ENCODE measurements at places on chromosomes 1 and 21. TPM values are rescaled to one million over a fixed set of nuclear protein-coding genes. Genes with fewer than 3 reads are reported as not detected.

DNA sequence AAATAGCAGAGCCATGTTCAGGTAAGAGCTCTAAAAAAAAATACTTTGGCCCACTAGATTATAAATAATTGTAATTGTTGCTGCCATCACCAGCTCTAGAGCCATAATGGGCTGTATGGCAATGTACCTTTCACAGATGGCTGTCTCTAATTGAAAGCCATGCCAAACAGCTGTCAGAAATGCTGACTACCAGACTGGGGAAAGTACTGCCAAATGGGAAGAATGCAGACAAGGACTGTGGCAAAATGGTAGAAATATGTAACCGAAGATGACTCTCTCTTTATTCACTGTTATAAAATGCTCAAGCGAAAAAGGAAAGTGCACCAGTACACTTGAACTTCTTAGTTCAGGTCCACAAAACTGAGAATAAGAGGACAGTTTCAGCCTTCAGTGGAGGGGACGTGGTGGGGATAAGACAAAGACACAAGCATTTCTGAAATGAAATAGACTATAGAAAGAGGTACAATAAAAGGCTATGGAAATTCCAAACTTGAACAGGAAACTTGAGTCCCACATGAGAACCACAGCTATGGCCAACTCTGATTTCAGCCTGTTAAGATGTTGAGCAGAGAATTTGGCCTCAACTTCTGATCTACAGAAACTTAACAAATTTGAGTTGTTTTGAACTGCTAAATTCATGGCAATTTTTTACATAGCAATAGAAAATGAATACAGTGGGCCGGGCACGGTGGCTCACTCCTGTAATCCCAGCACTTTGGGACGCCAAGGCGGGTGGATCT lies 46.5 kb upstream of the LPGAT1 start:
- DNase-seq: no peak

DNA sequence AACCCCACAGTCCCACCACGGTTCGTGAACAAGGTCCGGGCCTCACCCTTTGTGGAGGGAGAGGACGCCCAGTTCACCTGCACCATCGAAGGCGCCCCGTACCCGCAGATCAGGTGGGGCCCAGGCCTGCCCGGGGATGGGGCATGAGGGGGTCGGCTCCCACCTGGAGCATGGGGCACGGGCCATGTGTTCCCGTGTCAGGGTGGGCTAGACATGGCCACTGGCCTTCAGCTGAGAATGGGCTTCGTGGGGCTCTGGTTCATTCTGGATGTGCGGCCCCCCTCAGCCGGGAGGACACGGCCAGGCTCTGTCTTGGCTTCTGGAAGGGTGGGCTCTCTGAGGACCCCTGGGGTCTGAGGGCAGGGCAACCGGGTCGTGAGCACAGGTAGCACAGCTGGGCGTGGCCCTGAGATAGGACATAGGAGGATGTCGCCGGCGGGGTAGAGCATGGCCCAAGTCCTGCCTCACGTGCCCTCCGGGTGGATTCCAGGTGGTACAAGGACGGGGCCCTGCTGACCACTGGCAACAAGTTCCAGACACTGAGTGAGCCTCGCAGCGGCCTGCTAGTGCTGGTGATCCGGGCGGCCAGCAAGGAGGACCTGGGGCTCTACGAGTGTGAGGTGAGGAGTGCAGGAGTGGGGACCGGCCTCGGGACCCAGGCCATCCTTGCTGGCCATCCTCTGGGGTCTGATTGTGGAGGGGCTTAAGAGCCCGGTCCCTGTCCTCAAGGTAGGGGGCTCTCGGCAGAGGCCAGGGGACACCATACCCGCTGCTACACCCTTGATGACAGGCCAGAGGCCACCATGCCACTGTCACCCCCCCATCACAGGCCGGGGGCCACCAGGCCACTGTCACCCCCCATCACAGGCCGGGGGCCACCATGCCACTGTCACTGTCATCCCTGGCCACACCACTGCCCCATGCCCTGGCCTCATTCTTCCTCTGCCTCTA lies 55.5 kb downstream of the TRIM11 start:
- no peak for DNase-seq

The BMP8B gene
- not detected for total RNA-seq

DNA sequence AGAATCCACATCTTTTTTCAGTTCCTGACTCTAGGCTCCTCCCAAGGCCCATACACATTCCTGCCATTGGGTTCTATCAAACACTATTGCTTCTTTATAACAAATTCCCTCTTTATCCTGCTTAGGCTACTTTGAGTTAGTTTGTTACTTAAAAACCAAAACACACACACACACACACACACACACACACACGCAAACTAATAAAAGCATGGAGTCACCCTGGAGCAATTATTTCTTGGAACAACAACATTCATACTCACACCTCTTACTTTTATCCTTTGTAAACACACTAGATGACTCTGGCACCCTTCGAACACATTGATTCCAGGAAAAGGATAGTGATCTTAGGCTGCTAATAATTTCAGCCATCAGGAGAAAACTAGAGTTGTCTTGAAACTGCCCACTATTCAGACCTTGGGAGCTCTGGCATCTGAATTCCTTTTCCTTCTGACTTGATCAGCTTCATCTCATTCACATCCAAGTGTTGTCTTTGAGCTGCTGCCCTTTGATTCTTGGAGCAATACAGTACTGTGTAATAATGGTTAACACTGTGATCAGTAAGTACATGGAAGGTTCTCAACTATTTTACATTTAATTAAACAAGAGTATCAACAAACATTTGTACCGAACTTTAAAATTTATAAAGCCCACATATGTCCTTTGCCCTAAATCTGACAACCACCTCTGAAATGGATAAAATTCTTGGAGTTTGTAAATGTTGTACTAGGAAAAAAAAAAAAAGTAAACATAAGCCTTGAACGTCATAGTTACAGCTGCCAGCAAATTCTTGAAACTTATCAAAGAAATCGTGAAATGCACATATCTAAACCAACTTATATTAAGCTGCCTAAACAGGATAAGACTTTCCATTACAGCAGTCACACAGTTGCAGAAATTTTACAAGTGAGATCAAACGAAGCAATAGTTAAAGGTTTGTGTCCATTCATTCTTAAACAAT lies 2.8 kb upstream of the SEC22B start:
- DNase-seq: no peak

The ACOT11 gene
- 16.2 TPM for total RNA-seq

The EIF2D gene
- 50.3 TPM for total RNA-seq

The BACE2 gene
- total RNA-seq: 67.0 TPM

The FMOD gene
- 41.8 TPM for total RNA-seq

DNA sequence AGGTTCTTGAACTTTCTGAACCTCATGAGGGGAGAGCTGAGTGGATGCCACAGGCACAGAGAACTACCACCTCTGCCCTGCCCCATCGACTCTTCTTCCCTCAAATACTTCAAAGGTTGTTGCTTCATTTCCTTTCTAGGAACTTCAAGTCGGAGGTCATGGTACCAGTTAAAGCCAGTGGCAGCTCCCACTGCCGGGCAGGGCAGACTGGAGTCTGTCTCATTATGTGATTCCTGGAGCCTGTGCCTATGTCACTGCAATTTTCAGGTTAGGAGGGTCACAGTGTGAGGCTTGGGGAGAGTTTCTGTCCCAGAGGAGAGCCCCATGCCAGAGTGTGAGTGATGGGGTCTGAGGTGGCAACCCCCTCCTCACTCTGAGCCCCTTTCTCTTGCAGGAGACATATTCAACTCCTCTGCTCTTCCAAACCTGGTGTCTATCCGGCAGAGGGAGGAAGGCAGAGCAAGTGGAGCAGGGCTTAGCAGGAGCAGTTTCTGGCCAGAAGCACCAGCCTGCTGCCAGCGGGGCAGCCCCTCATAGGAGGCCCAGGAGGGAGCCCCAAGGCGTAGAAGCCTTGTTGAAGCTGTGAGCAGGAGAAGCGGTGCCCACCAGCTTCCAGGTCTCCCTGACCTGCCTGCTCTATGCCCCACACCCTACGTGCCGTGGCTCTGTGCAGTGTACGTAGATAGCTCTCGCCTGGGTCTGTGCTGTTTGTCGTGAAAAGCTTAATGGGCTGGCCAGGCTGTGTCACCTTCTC lies 29.3 kb downstream of the CAMK1G start:
- DNase-seq: no peak

DNA sequence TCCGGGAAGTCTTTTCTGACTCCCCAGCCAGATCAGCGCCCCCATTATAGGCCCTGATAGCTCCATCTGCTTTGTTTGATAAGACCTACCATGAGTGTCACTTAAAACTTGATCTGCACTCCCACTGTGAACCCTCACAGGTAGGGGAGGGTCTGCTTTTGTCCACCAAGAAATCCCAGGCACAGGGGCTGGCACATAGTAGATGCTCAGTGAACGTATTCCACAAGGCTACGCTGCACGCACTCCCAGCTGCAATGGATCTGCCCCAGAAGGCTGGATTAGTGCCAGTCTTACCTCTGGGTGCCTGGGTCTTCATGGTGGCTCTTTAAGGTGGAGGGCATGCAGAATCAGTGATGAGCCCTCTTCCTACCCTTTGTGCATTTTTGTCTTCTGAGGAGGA lies 447.1 kb downstream of the PTPRU start:
- DNase-seq: no peak

DNA sequence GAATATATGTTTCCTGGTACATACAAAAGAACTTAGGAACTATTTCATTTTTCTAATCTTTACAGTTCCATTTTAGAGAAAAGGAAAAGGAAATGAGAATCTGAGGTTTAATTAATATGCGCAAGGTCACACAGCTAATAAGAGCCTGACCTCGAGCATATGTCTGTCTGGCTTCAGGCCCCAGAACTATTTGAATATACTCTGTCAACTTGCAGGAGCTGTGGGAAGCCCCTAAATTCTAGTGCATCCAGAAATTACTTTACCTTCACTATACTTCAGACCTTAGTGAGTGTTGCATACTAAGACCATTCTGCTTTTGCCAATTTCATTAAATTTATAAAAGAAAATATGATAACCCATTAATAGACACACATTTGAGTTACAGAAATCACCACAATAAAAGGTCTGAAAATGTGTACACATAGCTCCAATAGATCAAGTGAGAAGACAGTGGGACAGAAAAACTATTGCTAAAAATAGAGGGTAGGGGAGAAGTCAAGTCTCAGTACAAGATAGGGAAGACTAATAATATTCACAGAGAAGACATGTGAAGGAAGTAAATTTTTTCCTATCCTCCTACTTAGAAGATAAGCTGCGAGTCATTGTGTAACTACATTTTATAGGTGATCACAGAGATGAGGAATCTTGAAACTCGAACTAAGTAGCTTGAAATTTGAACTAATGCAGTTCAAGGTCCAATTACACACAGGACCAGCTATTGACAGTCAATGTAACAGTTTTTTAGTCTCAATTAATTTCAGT lies 3.8 kb downstream of the RGS13 start:
- no peak for DNase-seq

DNA sequence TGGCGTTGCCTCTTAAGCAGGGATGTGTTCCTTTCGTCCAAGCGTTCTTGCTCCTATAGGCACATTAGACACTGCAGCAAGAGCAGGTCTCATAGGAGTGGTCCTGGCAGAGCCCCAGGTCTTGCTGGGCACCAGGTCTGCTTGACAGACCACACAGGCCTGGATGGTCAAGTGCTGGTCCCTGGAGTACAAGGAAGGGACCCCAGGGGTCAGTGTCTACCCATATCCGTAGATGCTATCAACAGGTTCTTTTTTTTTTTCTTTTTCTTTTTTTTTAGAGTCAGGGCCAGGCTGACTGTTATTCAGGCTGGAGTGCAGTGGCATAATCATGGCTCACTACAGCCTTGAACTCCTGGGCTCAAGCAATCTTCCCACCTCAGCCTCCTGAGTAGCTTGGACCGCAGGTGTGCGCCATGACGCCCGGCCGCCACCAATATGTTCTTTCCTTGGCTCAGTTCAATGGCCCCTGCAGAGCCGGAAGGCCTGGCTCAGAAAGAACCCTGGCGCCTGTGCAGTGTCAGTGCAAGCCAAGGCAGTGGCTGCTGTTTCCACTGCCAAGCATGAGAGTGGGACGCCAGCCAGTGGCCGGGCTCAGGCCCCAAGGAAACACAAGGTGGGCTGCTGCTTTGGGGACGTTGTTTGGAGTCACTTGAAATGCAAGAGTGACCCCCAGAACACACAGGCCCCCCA lies 10.0 kb upstream of the TNFRSF8 start:
- DNase-seq: peak; percentile 51

The GSTM3 gene
- total RNA-seq: 73.8 TPM

GRCh38 chr1:17567582-17567981 lies 28.1 kb downstream of the ARHGEF10L start:
- DNase-seq: peak; percentile 60

GRCh38 chr1:86739648-86740509 lies 35.5 kb downstream of the SH3GLB1 start:
- no peak for DNase-seq

The OR2T33 gene
- total RNA-seq: not detected

- peak; percentile 40 for DNase-seq
Observed at GRCh38 chr1:114002492-114003239, 23.4 kb downstream of the OLFML3 start.

GRCh38 chr1:215631040-215631439 lies 63.9 kb downstream of the KCTD3 start:
- DNase-seq: no peak

DNA sequence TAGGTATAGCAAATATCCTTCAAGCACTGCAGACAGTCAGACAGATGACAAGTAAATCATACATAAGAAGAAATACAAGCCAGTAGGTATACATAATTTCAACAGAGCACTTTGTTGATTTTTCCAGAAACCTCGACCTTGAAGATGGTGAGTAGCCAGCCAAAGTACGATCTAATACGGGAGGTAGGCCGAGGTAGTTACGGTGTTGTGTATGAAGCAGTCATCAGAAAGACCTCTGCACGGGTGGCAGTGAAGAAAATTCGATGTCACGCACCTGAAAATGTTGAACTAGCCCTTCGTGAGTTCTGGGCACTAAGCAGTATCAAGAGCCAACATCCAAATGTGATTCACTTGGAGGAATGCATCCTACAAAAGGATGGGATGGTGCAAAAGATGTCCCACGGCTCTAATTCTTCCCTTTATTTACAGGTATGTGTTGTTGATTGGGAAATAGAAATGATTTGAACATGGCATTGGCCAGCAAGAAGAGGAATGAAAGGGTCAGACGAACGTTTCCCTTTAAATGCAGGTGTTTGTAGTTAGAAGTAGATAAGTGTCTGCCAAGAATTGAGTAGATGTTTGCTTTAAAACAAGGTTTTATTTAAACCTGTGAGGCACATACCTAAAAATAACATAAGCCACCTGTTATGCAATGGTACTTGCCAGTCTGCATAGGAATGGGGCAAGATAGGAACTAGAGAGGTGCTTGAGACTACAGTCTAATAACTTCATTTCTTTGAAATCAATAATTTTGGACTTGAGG lies 2.7 kb downstream of the PDIK1L start:
- no peak for DNase-seq

The LCE6A gene
- total RNA-seq: not detected

The DCDC2B gene
- total RNA-seq: 0.62 TPM

- DNase-seq: no peak
Observed at GRCh38 chr1:40860706-40861223, 1.4 kb downstream of the CITED4 start.

- DNase-seq: no peak
Observed at GRCh38 chr1:209988706-209989105, 50.7 kb downstream of the SYT14 start.

The BRDT gene
- total RNA-seq: not detected
